ENCODE measurements at places on chromosomes 5 and 9. TPM values are rescaled to one million over a fixed set of nuclear protein-coding genes. Genes with fewer than 3 reads are reported as not detected.
A peak's percentile ranks its signal among the peaks of the same experiment; 100 is the strongest.

DNA sequence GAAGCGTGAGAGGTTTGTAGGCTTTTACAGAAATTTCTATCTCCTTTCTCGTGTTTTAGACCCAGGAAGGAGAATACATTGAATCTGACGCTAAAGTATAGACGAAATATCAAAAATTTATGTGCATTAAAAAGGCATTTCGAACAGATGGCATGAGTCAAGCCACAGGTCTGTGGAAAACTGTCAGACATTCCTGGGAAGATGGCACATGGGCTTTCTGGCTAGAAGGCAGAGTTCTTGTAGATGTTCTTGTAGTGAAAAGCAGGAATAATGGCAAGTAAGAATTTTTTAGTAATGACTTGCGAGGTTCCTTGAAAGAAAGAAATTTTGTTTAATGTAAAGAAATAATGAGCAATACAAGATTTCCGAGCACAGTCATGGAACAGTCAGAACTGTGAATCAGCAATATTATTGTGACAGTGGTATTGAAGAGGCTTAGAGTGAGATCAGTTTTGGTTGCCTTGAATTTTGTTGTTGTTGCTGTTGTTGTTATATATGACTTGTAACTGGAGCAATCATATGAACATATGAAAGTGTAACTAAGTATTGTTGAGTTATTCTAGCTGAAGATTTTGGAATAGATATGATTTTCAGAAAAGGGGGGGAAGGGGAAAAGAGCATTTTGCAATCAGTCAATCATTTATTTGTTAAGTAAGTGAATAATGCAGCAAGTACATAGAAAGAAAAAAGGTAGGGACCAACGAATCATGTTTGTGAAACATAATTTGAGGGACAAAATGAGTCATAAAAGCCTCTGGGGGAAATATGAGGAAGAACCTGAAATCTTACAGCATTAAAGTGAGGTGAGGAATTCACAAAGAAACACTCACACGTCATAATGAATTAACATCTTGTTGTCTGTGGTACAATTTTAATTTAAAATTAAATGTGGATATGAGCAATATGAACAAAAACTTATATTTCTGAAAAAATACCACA, 339.0 kb upstream of the CTNND2 start:
- no peak overlapping the region for H3K4me3 ChIP-seq
- no peak overlapping the region for H3K27ac ChIP-seq

The CTNND2 gene
- total RNA-seq: 39.4 TPM

The PRR16 gene
- not detected for total RNA-seq

DNA sequence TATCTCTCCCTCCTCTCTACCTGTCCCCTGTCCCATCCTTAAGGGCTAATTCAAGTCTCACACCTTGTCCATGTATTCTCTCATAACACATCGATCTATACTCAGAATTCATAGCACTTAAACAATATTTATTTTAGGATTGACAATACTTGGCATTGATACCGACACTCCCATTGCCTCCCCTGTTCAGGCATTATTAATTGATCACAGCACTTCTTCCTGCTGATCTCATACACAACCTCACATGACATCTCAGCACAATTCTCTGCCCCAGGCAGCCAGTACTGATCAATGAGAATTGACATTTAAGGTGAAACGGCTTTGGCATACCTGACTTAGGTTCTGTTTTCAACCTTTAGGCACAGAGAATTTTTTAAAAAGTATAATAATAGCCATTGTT, 582.4 kb upstream of the BRINP1 start:
- H3K4me1 ChIP-seq: no peaks in the 10 kb centered on the region
- H3K27me3 ChIP-seq: peaks cover 31% of the 10 kb centered on the region
- H3K27ac ChIP-seq: no peak overlapping the region
- no peak for DNase-seq
- no peak overlapping the region for H3K4me3 ChIP-seq

DNA sequence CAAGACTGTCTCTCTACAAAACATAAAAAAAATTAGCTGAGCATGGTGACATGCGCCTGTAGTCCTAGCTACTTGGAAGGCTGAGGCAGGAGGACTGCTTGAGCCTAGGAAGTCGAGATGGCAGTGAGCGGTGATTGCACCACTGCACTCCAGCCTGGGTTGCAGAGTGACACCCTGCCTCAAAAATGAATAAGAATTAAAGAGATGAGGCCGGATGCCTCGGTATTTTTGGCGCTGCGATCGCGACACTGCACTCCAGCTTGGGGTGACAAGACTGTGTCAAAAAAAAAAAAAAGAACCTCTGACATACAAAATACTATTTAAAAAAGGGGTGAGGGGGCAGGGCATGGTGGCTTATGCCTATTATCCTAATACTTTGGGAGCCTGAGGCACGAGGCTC, 7.3 kb downstream of the GPBP1 start:
- no peak for DNase-seq
- peaks cover 56% of the 10 kb centered on the region for H3K4me1 ChIP-seq
- no peak overlapping the region for H3K27ac ChIP-seq

GRCh38 chr5:83946516-83946915, 225.9 kb upstream of the HAPLN1 start:
- no peak overlapping the region for H3K4me3 ChIP-seq
- no peak overlapping the region for H3K27ac ChIP-seq
- H3K27me3 ChIP-seq: no peaks in the 10 kb centered on the region
- H3K4me1 ChIP-seq: peaks cover 8% of the 10 kb centered on the region
- H3K36me3 ChIP-seq: no peaks in the 10 kb centered on the region
- no peak for DNase-seq

GRCh38 chr5:138464388-138465260, 655 bp upstream of the EGR1 start:
- peak overlapping the region; percentile 90 for H3K4me3 ChIP-seq
- peak overlapping the region; percentile 97 for H3K27ac ChIP-seq
- DNase-seq: peak; percentile 92
- H3K4me1 ChIP-seq: peaks cover 33% of the 10 kb centered on the region
- peaks cover 20% of the 10 kb centered on the region for H3K36me3 ChIP-seq

The PSMD5 gene
- 54.5 TPM for total RNA-seq

All from neural crest cell (in vitro differentiated cells).